Activated B cell treated with CpG ODN at 0.5 μM for 24 hours (primary cell): ENCODE measurements at places on chromosomes 11 and 22.

DNA sequence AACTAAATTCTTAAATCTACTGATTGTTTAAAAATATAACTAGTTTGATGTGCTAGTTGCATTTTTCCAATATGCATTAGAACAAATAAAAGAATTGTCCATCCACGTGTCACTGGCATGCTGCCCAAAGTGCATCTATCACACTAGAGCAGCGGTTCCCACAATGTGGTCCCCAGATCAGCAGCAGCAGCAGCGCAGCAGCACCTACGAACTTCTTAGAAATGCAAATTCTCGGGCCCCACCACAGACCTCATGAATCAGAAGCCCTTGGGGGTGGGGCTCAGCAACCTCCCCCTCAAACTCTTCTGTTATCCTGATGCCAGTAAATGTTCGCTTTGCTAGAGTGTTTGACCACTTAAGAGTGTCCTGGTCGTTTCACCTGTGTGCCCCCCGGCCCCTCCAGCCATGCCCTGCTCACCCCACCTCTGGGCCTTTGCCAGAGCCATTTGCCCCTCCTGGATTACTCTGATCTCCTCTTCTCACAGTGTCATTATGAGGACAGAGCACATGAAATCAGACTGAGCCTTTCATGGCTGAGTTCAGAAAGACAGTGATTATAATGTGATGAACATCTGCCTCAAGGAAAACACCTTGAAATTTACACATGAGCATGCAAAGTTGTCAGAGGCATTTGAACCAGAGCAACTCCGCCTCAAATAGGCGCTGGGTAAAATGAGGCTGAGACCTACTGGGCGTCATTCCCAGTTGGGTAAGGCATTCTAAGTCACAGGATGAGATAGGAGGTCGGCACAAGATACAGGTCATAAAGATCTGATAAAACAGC lies 12.6 kb upstream of the VSIG10L2 start:
- DNase-seq = no peak

DNA sequence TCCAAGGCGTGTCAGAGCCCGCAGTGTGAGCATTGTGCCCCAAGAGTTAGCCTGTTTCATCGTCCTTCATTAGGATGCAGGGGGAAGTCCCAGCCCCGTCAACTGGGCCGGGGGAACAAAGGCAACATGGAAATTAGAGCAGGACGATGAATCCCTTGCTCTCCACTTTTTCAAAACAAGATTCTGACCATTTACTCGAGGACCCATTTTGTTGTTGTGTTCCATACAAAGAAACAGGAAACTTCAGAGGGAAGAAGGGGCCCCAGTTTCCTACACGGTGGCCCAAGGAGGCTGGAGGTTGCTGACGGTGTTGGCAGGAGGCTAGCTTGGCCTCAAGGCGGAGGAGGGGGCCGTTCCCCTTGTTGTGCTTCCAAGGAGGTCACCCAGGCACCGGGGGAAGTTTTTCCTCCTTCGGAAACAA lies 44.0 kb upstream of the SLC1A2 start:
- no peak for DNase-seq

GRCh38 chr11:121406291-121406690 lies 45.8 kb upstream of the SORL1 start:
- DNase-seq = no peak

DNA sequence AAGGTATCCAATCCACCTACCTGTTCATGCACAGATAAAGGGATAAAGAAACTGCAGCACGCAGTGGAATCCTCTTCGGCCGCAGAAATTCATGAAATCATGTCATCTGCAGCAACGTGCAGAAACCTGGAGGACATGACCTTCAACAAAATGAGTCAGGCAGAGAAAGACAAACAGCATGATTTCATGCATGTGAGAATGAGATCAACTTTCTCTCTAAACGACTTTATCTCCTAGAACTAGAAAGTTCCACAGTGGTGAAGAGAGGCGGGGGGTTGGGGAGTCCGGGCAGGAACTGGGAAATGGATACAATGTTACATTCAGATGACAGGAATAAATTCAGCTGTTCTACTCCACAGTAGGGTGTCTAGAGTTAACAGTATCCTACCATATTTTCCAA lies 9.9 kb downstream of the RGL4 start:
- DNase-seq = no peak

DNA sequence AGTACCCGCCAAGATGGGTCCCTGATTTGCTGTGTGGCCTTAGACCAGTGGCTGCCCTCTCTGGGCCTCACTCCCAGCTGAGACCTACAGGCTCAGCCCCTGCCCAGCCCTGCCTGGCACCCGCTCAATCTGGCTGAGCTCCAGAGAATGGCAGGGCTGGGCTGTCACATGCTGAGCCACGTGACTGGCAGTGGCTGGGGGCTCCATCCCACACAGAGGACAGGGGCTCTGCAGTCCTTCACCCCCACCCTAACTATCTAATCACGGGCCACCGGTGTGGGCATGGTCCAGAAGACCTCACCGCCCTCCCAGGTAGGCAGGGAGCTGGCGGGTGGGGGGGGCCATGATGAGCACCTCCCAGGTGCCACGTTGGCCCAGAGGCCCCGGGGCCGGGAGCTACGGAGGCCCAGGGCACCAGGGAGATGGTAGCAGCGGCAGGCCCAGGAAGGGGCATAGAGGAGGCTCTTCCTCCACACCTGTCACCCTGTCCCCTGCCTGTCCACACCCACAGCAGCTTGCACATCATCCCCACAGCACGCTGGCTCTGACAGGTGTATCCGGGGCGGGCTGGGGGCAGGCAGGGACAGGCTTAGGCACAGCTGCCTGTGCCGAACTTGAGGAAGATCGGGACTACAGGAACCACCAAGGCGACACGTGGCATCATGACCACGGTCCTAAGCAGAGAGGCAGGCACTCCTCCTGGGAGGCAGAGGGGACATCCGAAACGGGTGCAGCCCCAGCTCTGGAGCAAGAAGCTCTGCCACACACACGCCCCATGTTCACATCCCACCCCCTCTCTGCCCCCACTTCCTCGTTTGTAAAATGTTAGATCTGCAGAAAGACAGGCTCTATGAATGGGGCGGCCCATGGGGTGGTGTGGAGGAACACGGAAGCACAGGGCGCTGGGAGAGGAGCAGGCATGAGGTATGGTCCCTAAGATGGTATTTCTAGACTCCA lies 1.5 kb upstream of the ALDH3B1 start:
- DNase-seq = no peak

GRCh38 chr22:34294476-34294875 lies 374.2 kb upstream of the LARGE1 start:
- no peak for DNase-seq

- no peak for DNase-seq
Measured at GRCh38 chr11:117769533-117769932, 27.5 kb downstream of the DSCAML1 start.

DNA sequence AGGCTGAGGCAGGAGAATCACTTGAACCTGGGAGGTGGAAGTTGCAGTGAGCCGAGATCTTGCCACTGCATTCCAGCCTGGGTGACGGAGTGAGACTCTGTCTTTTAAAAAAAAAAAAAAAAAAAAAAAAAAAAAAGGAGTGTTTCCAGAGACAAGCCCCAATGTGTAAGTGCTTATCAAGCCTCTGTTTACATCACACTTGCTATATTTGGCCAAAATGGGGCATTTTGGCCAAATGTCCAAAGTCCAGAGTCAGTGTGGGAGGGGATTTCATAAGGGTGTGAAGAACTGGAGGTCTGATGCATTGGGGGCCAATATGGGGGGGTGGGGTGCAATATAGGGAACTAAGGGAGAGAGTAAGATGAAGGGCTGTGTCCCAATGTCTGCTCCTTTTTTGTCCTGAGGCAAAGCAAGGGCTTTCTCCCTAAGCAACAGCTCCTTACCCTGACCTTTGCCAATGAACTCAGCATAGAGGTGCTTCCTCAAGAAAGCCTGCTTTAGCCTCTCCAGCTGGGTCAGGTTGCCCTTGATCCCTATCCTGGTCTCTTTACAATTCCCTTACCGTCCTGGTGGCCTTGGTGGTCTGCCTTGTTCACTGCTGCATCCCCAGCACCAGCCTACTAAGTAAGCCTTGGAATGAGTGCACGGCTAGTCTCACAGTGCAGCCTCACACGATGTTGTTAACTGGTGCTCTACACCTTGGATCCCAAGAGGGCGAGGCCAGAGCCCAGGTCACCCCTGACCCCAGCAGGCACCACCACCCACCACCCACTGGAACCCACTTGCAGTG lies 14.1 kb upstream of the BCR start:
- no peak for DNase-seq

GRCh38 chr22:32378707-32379272 lies 21.1 kb downstream of the RFPL3 start:
- no peak for DNase-seq
